ENCODE measurements at places on chromosomes 7 and 10. TPM values are rescaled to one million over a fixed set of nuclear protein-coding genes. Genes with fewer than 3 reads are reported as not detected.
A peak's percentile ranks its signal among the peaks of the same experiment; 100 is the strongest.

GRCh38 chr10:35789996-35790395 lies 147.9 kb upstream of the FZD8 start:
- DNase-seq = no peak

DNA sequence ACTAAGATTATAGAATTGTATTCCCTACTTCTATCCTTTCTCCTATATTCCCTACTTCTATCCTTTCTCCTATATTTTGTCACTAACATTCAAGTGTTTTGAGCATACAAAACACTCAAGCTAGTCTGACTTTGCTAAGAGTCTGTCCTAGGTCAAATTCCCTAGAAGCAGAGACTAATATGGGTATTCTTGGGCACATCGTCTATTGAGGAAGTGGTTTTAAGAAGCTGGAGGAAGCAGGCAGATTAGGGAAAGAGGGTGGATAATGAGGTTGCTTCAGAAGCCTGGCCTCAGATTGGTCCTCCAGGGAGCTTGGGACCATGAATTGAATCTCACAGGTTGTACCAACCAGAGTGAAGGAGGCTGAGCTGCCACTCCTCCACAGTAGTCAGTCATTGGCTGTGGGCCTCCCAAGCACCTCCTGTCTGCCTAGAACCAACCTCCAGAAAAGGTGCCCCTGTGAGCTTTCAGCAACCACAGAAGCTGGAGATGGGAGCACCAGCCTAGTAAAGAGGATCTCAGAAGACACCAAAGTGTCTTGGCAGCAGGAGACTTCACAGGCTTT lies 295.9 kb upstream of the PHF14 start:
- DNase-seq = no peak

- DNase-seq = no peak
These were observed 6.5 kb downstream of the LBX1 start for GRCh38 chr10:101222683-101223273.

GRCh38 chr7:153193144-153193595 lies 433.6 kb downstream of the ACTR3B start:
- DNase-seq = peak; percentile 15

GRCh38 chr10:127907411-127908105 lies 655 bp downstream of the PTPRE start:
- no peak for DNase-seq

- no peak for DNase-seq
These were observed 17.2 kb downstream of the SAP25 start for GRCh38 chr7:100556541-100556940.

DNA sequence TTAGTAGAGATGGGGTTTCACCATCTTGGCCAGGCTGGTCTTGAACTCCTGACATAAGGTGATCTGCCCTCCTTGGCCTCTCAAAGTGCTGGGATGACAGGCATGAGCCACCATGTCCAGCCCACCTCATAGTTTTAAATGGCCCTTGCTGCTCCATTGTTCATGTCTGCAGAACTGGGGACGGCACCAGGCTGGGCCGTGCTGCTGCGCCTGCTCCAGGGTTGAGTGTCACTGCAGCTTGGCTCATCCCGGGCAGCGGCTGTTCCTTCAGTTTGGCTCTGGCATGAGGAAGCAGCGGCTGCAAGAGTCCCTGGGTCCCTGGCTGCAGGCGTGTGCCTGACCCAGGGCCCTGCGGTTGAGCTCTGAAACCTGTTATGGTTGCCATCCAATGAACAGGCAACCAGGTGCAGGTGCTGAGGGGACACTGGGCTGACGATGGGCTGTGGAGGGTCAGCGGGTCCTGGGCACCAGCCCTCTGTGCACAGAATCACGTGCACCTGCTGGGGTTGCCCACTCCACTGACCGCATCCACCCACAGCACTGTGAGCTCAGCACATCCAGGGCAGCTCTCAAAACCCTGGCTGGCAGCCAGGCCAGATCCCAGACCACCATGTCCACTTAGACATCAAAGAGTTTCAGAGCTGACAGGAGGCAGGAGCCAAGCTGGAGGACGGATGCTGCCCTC lies 70.2 kb upstream of the PPP2R2D start:
- no peak for DNase-seq

DNA sequence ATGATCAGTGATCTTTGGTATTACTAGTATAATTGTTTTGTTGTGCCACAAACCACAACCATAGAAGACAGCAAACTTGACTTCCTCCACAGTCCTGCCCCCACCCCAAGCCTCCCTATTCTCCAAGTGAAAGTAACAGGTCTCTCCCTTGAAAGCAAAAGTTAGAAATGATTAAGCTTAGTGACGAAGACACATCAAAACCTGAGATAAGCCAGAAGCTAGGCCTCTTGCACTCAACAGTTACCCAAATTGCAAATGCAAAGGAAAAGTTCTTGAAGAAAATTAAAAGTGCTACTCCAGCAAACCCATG lies 7.5 kb downstream of the SAR1A start:
- no peak for DNase-seq

- no peak for DNase-seq
These were observed 54.9 kb downstream of the PTEN start for GRCh38 chr10:87918254-87918859.

DNA sequence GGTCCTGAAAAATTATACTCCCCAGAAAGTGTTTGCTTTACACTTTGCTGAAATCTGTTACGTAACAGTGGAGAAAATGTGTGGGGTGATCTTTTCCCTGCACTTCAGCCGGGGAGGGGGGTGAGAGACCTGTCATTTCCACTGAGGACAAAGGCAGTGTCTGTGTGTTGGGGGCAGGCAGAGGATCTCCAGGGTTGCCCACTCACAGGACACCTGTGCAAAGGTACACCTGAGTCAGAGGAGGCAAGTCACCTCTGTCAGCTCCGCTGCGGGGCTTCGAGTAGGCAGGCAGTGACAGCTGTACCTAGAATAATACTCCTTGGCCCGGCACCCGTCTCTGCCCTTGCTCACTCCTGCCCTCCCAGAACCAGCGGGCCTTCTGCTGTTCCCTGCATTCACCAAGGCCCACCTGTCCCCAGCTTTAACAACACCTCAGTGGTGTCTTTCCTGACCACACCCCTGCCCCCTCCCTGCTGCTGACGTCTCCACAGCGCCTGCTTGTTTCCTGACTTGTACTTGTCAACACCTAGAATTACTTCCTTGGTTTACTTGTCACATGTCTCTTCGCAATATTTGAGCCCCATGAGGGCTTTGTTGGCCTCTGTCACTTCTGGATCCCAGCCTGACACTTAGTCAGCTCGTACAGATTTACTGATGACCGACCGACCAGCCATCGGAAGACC lies 159.2 kb downstream of the NEURL1 start:
- DNase-seq = no peak

DNA sequence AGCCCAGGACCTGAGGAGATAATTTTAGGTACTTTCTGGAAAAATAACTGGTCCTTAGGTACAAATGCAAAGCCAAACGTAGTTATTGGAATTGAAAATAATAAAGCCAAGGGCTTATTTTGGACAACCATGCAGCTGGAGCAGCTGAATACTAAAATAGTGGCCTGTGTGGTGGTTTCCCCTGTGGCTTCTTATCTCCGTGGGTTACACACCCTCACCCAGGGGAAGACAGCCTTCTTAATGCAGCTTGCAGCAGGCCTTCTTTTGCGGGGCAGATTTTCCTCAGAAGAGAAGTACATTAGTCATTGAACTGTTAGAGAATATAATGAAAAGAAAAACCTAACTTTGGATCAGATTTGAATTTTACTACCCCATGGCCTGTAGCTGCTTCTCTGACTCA lies 133.5 kb downstream of the ST7 start:
- DNase-seq = no peak

- peak; percentile 4 for DNase-seq
These were observed 45.4 kb downstream of the RBM17 start for GRCh38 chr10:6134099-6134823.

GRCh38 chr10:128287921-128288320 lies 161.7 kb upstream of the MKI67 start:
- no peak for DNase-seq

- DNase-seq = no peak
These were observed 13.7 kb upstream of the SAMD8 start for GRCh38 chr10:75097666-75098285.

- no peak for DNase-seq
These were observed 9.6 kb downstream of the CCL26 start for GRCh38 chr7:75762350-75762917.

DNA sequence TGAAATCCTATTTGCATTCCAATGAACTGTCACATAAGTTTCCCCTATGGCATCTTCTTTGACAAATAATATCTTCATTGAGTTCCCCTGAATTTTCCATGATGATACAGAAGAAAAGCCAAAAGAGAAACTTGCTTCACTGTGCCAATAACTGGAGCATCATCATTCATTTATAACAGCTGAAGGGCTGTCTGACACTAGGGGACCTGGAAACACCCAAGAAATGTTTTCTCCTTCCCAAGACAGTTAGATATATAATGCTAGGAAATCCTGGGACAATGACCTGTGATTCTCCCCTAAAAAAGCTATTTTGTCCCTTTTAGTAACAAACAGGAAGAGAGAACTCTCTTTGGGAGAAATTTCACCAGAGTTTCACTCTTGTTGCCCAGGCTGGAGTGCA lies 133.6 kb downstream of the SEMA3C start:
- DNase-seq = no peak

DNA sequence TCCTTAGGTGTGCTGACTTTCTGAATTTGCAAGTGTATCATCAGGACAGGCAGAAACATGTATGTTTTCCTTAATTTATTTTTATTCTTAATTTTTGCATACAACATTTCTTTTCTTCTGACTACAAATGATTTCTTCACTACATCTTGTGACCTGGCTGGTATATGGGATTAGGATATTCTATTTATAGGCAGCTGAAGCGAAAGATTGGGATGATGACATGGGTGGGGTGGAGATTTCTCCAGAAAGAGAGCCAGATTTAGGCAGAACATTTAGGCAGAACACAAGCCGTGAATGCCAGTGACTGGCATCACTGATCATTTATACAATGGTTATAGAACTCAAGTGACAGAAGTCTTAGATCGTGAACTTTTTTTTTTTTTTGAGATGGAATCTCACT lies 256.7 kb downstream of the KLF6 start:
- DNase-seq = no peak

GRCh38 chr7:50266635-50267386 lies 37.7 kb upstream of the IKZF1 start:
- peak; percentile 18 for DNase-seq

DNA sequence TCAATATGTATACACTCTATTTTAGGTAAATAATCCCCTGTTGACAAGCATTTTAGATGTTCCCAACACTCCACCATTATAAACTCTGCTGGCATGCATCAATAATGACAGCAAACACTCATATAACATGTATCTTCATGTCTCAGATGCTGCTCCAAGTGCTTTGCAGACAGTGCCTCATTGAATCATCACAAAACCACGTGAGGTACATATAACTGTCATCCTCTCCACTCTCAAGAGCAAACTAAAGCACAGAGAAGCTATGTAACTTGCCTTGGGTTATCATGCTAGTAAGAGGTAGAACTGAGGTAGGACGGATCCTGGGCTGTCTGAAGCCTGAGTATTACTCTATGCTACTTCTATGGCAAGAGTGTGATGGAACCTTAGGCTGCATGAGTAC lies 72.5 kb upstream of the GSDME start:
- no peak for DNase-seq

DNA sequence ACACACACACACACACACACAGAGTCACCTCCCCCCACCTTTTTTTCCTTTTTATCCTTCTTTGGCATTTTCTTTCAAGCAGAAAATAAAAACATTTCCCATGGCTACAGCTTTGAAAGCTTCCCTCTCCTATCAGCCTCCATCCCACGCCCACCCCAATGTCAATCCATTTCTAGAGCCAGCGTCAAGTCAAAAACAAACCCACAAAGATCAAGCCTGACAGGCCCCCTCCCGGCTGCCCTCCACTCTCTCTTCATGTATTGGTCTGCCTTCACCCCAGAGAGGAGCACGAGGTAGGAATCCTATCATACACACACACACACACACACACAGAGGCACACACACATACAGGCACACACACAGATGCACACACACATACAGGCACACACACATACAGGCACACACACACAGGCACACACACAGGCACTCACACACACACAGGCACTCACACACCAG lies 8.0 kb upstream of the TNRC18 start:
- no peak for DNase-seq

- no peak for DNase-seq
These were observed 103.0 kb downstream of the PTEN start for GRCh38 chr10:87966459-87966858.

GRCh38 chr7:87712571-87712970 lies 84.4 kb downstream of the RUNDC3B start:
- no peak for DNase-seq

DNA sequence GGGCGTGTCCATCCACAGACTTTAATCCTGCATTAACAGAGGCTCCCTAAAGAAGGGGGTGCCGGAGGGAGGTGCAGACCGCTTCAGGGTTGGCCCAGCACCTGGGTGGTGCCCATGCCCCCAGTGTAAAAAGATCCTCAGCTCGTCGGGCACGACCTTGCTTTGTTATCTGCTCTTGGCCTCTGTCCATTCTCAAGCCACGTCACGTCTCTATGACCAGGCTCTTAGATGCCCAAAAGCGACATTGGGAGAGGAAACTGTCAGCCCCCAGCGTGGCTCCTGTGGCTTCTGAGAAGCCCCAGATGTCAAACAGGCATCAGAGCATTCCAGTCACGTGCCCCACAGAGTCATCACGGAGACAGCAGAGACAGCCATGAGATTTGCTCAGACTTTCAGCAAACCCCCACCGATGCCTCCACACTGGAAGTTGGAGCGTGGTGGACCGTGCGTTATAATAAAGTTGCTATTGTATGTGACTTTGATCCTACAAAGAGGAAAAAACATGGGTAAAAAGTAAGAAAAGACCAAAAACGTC lies 55.5 kb downstream of the PTPRN2 start:
- DNase-seq = no peak

DNA sequence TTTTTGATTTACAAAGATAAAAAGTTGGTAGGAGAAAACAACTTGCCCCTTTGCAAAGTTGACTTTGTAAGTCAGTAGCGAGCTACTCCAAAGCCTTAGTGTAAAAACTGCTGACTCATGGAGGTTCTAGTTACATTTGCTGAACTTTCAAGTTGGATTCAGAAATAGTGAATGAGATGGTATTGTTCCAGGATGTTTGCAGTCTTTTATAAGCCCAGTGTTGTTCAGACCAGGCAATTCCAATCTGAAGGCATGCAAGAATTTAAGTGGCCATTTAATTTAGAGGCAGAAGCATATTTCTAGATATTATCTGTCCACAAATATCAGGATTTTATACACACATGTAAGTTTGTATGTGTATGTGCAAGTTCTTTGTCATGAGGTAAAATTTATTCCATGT lies 21.6 kb downstream of the TES start:
- no peak for DNase-seq

DNA sequence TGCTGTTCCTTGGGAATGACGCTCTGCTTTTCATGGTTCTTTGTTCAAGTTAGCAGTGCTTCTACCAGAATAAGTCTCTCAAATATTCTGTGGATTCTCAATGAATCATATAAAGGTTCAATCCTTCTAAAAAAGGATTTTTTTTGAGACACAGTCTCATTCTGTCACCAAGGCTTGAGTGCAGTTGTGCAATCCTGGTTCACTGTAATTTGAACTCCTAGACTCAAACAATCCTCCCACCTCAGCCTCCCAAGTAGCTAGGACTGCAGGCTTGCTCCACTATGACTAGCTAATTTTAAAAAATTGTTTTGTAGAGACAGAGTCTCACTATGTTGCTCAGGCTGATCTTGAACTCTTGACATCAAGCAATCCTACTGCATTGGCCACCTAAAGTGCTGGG lies 64.9 kb upstream of the RELN start:
- DNase-seq = no peak

- no peak for DNase-seq
These were observed 124.7 kb upstream of the C1QL3 start for GRCh38 chr10:16646181-16647059.

The POLR3A gene
- 19.4 TPM for total RNA-seq

The POM121C gene
- total RNA-seq = 68.3 TPM

The NPTX2 gene
- 5.1 TPM for total RNA-seq

The TRIM56 gene
- total RNA-seq = 9.7 TPM

The BNIP3 gene
- 38.9 TPM for total RNA-seq
